Thoracic aorta (tissue), 2 donors: ENCODE measurements at places on chromosomes 2 and 18. TPM values are rescaled to one million over a fixed set of nuclear protein-coding genes. Genes with fewer than 3 reads are reported as not detected.

The CCDC141 gene
- 4.8 TPM for total RNA-seq

The CD8B gene
- total RNA-seq, result 3.5 TPM

The MGAT4A gene
- 80.8 TPM for total RNA-seq

The NEUROD1 gene
- total RNA-seq, result not detected

The PTGR3 gene
- 21.7 TPM for total RNA-seq

The HOXD3 gene
- 1.2 TPM for total RNA-seq

The EIF5B gene
- total RNA-seq, result 22.7 TPM

The DPP10 gene
- not detected for total RNA-seq

The TNP1 gene
- not detected for total RNA-seq

- peaks cover 5% of the 10 kb centered on the region for H3K4me1 ChIP-seq
- no peak for DNase-seq
- no peak overlapping the region for H3K4me3 ChIP-seq
- no peak overlapping the region for H3K27ac ChIP-seq
- no peaks in the 10 kb centered on the region for H3K27me3 ChIP-seq
These were observed 175.7 kb upstream of the PGAP1 start for GRCh38 chr2:197102231-197102630.

- no peaks in the 10 kb centered on the region for H3K27me3 ChIP-seq
- no peak overlapping the region for H3K4me3 ChIP-seq
- H3K4me1 ChIP-seq, result peaks cover 4% of the 10 kb centered on the region
- H3K27ac ChIP-seq, result no peak overlapping the region
- H3K36me3 ChIP-seq, result no peaks in the 10 kb centered on the region
These were observed 75.2 kb downstream of the ZNF516 start for GRCh38 chr18:76419811-76420210.

DNA sequence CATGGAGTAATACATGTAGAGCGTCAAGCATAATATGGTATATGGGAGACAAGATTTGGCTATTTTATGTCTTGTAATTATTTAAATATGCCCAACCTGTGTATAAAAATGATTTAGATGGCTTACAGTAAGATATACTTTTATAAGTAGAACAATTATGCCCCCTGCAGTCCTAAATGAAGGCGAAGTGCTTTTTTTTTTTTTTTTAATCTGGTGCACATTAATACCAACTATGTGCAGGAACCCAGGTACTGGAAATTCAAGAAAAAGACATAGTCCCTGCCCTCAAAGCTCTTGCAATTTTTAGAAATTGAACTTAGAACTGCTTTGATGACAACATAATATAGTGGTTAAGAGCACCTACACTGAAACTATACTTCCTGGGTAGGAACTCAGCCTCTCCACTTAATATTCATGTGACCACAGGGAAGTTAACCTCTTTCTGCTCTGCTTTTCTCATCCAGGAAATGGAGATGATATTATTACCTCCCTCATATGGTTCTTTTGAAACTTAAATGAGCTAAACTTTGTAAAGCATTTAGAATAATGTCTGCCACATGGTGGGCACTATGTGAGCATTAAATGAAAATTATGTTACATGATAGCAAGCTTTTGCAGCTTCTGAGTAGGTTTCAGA, 38.1 kb downstream of the AFTPH start:
- no peak for DNase-seq
- no peaks in the 10 kb centered on the region for H3K4me1 ChIP-seq
- no peak overlapping the region for H3K4me3 ChIP-seq
- H3K27ac ChIP-seq, result no peak overlapping the region
- no peaks in the 10 kb centered on the region for H3K36me3 ChIP-seq
- H3K27me3 ChIP-seq, result no peaks in the 10 kb centered on the region

DNA sequence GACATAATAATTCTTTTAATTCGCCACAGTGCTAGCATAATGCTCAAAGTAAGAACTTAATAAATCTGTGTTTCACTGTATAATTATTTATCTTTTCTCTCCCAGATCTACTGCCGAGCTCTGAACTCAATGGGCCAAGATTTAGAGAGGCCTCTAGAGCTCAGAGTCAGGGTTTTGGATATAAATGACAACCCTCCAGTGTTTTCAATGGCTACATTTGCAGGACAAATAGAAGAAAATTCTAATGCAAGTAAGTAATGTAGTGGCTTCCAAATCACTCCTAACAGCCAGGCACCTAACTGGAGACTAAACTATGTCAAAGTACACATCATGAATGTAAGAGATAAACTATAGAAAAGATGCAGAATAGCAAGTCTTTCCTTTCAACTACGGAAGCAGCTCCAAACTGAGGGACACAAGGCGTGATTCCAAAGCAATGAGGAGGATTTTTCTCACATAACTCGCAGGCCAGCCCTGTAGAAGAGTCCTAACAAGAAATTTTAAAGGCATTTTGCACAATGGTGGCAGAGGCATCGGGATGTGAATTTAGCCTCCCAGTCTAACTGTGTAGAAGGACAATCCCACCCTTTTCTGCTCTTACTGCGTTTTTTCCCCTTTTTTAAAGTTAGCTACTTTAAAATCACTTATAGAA, 12.0 kb downstream of the DSG1 start:
- H3K27me3 ChIP-seq, result no peaks in the 10 kb centered on the region
- H3K4me3 ChIP-seq, result no peak overlapping the region
- no peaks in the 10 kb centered on the region for H3K36me3 ChIP-seq
- H3K27ac ChIP-seq, result no peak overlapping the region
- DNase-seq, result no peak
- H3K4me1 ChIP-seq, result no peaks in the 10 kb centered on the region

DNA sequence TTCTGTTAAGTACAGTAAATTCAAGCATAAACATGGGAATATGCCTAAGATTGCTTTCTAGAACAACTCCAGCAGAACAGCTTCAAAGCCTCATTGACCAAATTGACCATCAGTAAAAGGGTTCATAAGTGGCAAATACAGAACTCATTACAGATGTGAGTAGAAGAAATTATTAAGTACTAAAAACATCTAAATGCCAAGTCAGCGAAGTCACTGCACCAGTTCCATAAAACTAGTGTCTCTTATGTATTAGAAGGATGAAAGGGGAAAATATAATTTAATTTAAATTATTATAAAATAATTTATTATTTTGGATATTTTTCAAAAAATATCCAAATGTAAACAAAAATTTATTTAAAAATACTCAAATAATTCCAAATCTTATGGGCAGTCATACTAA, 553.2 kb downstream of the ERBB4 start:
- no peak overlapping the region for H3K27ac ChIP-seq
- no peaks in the 10 kb centered on the region for H3K36me3 ChIP-seq
- H3K4me3 ChIP-seq, result no peak overlapping the region
- DNase-seq, result no peak
- no peaks in the 10 kb centered on the region for H3K27me3 ChIP-seq
